ENCODE measurements at places on chromosomes 3 and 15.

DNA sequence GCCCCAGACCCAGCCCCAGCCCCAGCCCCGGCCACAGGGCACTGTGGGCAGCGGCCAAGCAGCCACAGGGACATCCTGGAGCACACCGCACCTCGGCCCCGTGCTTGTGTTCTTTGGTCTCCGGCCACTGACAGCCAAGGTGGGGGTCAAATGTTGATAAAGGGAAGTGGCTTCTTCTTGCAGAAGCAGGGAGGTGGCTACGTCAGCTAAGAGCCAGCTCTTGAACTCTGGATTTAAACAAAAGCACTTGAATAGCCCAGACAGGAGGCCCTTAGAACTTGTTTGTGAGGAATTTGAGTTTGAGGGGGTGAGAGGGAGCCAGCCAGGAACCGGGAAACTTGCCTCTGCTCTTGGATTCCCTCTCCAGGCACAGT, 135.8 kb upstream of the ABHD17C start:
- peak; percentile 49 for DNase-seq

DNA sequence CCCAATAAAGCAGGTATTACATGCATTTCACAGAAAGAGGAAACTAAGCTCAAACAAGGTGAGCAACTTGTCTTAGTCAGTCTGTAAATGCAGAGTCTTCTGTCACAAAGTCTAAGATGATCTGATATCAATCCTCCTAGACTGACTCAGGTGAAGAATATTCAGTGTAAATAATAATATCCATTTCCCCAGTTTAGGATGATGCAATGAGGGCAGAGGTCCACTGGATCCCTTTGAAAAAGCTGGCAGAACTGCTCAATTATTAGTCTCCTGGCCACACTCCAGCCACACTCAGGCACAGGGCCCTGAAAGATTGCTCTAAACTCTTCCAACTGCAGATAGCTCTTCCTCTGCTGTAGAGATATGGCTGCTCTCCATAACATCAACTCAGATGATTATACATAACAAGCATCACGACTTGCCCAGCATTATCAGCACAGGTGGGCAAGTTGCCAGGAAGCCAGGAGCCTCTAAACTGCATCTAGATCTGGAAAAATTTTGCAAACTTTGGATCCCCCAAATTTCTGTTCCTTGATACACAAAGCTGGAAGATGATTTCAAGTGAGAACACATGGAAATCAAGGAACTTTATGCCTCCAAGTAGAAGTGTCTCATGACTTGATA, 129.8 kb upstream of the CPNE4 start:
- no peak for DNase-seq

DNA sequence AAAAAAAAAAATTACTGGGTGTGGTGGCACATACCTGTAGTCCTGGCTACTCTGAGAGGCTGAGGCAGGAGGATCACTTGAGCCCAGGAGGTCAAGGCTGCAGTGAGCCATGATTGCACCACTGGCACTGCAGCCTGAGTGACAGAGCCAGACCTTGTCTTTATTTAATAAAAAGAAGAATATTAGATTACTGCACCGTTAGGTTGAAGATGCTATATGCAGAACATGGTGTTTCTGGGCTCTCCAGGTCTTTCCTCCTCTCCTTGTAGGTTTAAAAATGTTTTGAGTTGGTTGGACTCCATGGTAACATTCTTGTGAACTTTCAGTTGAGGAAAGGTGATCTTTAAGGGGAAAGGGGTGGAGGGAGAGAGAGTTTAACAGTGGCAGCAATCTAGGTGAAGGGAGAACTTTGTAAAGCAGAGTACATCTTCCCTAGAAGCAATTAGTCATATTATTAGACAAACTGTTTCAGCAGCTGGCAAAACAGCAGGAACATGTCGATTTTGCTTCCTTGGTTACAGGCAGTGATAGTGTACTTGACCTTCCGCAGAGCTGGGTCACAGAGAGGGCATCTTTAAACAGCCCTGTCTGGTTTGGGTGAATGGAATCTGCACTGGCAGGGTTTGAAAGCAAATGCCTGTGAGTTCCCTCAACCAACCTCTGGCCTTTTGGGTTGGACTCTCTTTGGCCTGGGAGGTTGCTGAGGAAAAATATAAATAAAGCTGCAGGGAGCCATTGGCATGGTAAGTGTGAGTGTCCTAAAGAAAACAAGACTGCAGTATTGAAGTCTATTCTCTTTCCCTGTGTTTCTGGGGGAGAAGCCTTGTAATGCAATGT, 42.8 kb downstream of the NR2C2 start:
- DNase-seq: peak; percentile 68

DNA sequence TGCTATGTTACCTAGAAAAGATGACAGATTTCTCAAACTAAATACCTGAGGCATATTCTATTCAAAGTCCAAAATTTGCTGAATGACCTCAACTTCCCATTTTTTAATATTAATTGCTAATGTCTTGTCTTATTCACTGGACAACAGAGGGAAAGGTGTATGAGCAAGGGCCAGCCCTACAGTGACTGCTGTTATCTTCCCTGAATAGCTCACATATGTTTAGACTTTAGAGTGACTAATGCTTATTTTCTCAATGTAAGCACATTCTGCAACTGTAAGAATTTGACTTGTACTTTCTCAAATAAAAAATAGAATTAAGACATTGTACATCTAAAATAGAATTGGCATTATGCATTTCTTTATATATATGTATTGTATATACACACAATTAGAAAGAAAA, 26.5 kb upstream of the AADACL2 start:
- DNase-seq: no peak

DNA sequence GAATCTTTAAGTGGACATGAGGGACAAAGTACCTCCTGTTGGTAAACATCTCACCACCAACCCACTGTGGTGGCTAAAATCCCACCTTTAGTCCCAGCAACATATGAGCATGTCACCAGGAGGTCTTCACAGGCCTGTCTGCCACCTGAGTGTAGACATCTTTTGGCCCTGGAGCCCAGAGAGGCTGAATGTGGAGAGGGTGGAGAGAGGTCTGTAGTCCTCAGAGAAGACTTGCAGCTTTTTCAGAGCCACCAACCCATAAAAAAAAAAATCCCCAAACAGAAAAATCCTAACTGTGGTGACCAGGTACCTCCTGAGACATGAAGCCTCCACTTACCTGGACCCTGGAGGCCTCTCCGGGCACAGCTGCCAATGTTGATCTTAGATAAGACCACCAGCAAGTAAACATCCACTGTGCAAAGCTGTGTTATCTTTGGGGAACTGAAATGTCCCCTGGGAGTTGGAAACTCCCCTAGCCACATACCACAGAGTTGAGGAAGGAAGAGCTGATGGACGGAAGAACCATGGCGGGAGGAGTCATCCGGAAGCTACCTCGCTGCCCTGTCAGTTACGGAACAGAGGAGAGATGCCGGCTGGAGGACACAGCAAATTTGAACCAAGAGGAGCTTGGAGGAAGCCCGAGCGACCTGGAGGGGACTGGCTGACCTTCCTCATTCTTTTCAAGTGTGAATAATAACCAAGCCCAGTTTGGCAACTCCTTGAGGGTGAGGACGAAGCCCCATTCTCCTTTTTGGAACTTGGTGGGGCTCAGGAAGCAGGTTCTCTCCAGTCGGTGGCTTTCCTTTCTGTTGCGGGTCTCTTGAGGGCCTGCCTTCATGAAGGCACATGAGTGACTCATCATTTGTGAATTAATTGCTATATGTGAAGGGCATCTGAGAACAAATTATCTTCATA, at the start of gene GHRL:
Gene GHRL (minus strand): TSS at position 443 of the 915 bp plus-strand sequence. CDS start 2,767 bp downstream, outside the sequence.
- DNase-seq: no peak

- DNase-seq: no peak
These were observed 143.0 kb downstream of the RYR3 start for GRCh38 chr15:33453761-33454160.

- DNase-seq: no peak
These were observed 76.4 kb upstream of the STT3B start for GRCh38 chr3:31456373-31456772.

DNA sequence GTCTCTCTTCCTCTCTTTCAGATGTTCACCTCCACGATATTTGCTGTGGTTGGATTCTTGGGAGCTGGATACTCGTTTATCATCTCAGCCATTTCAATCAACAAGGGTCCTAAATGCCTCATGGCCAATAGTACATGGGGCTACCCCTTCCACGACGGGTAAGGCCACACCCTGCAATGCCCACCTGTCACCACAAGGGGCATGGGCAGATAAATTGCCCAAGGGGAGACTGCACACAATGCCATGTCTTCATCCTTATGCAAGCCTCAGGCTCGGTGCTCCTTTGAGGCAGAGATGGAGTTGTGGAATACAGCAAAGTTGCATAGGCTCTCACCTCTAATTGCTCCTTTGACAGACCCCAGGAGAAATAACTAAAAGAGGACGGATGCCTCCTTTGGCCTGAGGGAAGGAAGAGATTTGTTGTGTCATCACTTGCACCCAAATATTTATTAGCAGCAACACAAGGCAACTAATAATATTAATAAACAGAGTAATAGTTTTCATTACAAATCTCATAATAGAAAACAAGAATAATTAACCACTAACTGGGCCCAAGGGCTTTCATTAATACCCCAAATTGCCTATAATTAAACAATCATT, 13.2 kb downstream of the TM4SF4 start:
- no peak for DNase-seq

DNA sequence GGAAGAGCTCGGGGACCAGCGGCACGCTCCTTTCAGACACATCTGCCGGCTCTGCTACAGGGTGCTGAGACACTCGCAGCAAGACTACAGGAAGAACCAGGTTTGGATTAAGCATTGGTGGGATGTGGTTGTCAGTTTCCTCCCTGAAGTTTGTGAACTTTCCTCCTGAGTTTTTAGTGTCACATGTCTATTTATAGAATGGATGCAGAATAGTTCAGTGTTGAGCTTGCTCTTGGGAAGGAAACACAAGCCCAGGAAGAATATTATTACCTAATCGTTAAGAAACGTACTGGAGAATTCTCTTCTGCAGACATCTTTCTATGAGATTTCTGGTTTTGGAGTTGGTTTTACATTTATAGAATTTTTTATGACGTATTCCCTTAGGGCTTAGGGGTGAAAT, 172.0 kb downstream of the ITPR1 start:
- no peak for DNase-seq

DNA sequence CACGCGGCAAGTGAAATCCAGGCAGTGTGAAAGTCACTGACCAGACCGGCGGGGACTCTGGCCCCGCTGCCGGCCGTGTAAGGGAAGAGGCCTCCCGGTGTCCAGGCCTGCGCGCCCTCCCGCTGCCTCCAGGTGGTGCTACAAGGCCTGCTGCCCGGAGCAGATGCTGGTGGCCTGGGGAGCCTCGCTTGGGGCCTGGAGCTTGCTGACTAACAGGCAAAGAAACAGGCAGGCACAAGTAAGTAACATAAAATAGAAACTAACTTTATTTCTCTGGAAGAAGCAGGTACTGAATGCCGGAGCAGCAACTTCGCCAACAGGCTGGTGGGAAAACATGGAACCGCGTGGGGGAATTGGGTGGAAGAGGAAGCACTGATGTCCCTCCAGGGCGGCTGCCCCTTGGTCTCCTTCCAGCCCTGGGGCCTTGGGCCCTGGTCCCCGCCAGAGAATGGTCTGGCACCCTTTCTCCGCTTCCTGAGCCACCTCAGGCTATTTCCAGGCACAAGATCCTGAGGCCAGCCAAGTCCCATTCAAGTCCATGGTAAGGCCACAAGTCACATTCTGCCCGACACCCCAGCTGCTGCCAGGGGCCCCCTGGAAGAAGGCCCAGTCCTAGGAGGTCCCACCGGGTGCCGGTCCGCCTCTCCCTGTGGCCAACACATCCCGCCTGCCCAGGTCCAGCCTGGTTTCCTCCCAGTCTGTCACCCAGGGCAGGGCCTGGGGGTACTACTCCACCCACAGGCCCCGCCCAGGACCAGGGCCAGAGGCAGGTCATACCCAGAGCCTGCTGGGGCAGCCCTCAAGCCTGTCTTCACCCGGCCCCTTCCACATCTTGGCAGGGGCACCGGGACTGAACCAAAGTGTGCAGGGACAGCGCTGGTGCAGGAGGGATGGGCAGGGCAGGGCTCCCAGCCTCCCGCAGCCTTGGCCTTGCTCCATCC, 45.0 kb downstream of the TNK2 start:
- peak; percentile 96 for DNase-seq

DNA sequence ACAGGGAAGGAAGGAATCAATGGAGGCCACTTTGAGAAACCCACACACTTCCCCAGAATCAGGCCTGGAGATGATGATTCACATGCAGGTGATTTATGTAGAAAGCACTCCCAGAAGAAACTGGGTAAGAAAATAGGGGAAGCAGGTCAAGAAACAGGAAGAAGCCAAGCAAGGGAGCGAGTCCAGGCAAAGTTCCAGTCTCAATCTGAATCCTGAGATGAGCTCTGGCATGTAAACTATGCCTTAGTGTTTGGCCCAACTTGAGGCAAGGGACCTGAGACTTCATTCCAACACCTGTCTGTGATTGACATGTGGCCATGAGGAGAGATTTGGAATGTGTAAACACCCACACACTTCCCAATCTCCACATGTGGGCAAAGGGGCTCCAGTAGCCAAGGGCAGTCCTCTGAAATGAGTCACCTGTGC, 61.6 kb upstream of the CTNNB1 start:
- peak; percentile 88 for DNase-seq

DNA sequence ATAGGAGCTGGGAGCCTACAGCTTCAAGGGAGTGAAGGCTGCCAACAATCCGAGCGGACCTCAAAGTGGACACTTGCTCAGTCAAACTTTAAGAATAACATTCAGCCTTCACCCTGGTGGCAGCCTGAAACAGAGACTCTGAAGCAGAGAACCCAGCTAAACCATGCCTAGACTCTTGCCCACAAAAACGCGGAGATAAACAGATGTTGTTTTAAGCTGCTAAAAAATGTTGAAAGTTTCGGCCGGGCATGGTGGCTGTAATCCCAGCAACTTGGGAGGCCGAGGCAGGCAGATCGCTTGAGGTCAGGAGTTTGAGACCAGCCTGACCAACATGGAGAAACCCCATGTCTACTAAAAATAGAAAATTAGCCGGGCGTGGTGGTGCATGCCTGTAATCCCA, 29.8 kb upstream of the TRIM59 start:
- DNase-seq: no peak

DNA sequence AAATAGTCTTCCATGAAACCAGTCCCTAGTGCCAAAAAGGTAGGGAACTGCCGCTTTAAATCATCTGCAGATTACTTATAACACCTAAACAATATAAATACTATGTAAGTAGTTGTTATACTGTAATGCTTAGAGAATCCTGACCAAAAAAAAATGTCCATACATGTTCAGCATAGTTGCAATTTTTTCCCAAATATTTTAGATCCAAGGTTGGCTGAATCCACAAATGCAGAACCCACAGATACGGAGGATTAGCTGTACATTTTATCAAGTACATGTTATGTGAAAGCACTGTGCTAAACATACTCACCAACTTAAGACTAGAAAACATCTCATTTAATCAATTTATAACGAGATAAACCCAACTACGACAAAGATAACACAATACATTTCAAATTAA, 9.3 kb downstream of the MSL2 start:
- DNase-seq: no peak

DNA sequence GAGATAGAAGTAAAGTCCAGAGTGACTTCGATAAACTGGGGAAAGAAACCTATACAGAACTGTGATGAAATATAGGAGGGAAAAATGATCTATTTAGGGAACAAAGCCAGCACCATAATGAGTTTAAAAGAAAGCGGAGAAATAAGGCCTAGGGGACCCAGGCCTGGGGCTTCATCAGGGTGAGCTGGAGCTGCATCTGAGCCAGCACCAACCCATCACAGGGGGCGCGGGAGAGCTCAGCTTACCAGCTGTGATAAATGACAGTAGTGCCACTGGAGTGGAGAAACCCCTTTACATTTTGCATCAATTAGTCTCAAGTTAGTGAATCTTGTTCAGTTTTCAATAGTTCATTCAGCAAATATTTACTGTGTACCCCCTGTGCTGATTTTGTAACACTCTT, 21.3 kb downstream of the PODXL2 start:
- DNase-seq: no peak

GRCh38 chr3:10471054-10471688, 34.2 kb downstream of the ATP2B2 start:
- no peak for DNase-seq

GRCh38 chr15:41790756-41791546, 16.7 kb downstream of the MAPKBP1 start:
- DNase-seq: peak; percentile 79
